M059J (cell line): ENCODE measurements at places on chromosomes 12 and 14.

DNA sequence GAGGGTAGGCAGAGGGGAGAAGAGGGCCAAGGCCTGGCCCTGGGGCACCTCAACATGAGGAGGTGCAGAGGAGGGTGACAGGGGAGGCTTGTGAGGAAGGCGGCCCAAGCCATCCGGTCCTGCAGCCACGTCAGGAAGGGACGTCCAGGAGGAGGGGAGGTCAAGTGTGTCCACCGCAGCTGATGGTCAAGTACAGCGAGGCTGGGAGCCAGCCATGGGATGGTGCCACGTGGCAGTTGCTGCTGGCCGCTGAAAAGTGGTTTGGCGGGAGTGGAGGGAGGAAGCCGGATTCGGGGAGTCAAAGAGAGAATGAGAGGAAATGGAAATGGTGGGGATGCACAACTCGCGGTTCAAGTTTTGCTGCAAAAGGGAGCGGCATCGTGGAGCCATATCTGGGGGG, 41.2 kb downstream of the PRIMA1 start:
- no peak for DNase-seq

GRCh38 chr14:20696764-20697163, 8.2 kb downstream of the ANG start:
- no peak for DNase-seq

DNA sequence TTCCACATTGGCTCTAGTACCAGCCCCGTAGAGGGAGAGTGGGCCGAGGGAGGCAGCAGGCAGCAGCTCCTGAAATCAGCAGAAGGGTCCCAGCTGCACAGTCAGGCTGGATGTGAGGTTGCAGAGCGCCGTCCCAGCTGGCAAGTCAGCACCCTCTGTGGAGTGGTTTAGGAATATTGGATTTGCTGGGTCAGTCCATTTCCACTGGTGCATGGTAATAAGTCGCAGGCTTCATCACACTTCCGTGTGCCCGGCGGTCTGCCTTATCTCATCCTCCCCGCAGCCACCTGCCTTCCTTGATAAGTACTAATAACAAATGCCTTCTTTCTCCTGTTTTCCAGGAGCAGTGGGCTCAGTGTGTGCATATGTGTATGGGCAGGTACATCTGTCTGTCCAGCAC, 112.9 kb downstream of the TSPAN9 start:
- no peak for DNase-seq

DNA sequence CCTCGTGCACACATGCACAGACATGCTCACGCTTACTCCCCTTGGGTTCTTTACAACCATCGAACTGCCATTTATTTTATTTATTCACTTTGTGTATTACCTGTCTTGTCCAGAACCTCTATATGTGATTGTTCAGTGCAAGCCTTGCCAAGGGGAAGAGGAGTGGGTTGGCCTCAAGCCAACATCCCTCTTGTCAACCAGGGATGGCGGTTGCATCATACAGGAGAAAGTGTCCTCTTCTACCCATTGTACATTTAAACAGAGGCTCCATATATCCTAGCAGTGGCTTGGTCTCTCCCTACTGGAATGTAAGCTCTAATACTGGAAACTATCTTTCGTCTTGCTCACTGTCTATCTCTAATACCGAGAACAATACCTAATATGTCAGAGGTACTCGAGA, 108.4 kb downstream of the C12orf42 start:
- no peak for DNase-seq

- DNase-seq, result no peak
These were observed 20.0 kb downstream of the CKAP4 start for GRCh38 chr12:106227641-106228319.

DNA sequence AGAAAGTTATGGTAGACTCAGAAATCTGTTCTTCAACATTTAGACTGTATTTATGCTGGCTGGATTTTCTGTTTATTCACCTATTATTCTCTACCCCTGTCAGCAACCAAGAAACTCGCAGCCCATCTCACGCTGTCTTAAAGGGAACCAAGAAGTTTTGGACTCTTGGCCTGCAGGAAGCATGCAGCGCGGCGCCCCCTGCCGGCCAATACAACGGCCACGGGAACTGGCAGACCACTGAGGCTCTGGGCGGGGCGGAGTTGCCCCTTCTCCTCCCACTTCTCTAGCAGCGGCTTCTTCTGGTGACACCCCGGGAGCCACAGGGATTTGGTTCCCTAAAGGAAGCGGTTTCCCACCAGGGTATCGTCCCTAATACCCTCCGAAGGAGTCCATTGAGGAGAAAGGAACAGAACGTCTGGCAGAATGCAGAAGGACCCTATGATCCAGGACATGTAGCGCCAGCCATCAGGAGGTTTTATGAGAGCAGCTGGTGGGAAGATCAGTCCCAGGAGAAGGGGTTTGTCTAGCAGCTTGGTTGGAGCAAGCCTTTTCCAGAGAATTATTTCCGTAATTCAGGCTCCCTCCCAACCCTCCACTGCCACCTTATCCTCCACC, 21.0 kb upstream of the RNASE2 start:
- DNase-seq, result no peak

DNA sequence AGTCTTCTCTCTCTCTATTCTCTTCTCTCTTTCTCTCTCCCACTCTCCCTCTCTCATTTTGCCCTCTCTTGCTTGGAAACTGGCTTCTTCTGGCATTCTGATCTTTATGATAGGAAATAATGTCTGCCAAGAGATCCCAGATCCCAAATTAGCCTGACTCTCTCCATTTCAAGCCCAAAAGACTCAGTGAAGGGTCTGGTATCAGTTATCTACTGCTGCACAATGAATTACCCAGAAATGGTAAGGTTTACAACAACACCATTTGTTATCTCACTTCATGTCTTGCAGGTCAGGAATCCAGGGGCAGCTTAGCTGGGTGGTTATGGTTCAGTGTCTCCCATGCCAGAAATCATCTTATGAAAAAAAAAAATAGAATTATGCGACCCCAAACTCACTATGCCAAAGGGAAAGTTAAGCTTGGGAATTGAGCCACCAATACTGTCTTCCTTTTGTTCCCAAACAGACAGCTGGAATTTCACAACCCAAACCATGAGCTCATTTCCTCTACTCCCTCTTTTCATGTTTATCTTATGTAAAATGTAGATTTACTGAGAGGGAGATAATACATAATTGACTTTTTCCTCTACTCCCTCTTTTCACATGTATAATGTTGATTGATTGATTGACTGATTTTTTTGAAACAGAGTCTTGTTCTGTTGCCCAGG, 67.8 kb upstream of the FICD start:
- DNase-seq, result no peak

- no peak for DNase-seq
These were observed 62.8 kb downstream of the BEGAIN start for GRCh38 chr14:100524233-100524932.

- no peak for DNase-seq
These were observed 9.4 kb downstream of the KLRB1 start for GRCh38 chr12:9598363-9598762.
